Stimulated activated CD8-positive, alpha-beta memory T cell treated with anti-CD3 and anti-CD28 coated beads, Interleukin-7, amount 100 ng/mL, for 24 hours (primary cell): ENCODE measurements at places on chromosomes 12 and 14.
A peak's percentile ranks its signal among the peaks of the same experiment; 100 is the strongest.

GRCh38 chr12:111792155-111792855 is 25.6 kb downstream of the ALDH2 start:
- DNase-seq: no peak

DNA sequence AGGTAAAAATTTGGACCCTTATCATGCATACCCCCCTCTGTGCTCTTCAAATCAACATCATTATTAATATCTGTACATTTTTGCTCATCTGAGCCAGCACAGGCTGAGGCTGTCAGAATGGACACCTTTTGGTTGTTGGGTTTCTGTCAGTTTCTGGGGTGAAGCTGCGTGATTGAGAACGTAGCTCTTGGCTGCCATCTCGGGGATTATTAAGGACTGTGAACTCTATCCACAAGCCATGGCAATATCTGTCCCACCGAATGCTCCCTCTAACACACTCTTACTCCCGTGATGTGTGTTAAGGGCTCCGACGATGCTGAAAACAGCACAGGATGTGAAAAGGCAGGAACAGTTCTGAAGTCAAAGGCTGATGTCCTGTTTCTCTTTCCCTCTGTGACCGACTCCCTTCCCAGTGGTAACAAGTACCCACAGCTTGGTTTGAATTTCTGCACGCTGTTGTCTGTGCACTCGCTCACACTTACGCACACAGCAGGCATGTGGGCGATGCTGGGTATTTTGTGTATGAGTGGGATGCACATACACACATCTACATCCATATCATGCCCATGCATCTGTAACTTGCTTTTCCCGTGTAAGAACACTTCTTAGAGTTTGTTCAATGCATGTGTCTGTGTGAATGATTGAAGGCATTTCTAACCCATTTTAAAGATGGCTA is 405.6 kb downstream of the TMEM121 start:
- DNase-seq: no peak

DNA sequence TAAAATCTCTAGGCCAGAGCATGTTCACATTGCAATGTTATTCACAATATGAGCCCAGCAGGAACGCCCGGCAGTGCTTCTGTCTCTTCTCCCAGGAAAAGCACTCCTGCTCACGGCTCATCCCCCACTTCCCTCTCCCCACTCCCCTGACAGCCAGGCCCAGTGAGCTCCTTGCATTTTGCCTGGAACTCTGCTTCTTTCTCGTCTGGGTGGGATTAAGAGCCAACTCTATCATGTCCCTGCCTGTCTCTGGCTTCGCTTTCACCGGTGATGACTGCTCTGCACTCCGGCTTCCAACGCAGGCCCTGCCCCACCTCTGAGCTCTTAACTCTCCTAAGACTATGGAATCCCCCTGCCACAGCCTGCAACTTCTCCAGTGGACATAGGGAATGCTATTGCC is 2.5 kb downstream of the PLEK2 start:
- DNase-seq: no peak

GRCh38 chr12:6056406-6057240 is 67.8 kb downstream of the VWF start:
- no peak for DNase-seq

DNA sequence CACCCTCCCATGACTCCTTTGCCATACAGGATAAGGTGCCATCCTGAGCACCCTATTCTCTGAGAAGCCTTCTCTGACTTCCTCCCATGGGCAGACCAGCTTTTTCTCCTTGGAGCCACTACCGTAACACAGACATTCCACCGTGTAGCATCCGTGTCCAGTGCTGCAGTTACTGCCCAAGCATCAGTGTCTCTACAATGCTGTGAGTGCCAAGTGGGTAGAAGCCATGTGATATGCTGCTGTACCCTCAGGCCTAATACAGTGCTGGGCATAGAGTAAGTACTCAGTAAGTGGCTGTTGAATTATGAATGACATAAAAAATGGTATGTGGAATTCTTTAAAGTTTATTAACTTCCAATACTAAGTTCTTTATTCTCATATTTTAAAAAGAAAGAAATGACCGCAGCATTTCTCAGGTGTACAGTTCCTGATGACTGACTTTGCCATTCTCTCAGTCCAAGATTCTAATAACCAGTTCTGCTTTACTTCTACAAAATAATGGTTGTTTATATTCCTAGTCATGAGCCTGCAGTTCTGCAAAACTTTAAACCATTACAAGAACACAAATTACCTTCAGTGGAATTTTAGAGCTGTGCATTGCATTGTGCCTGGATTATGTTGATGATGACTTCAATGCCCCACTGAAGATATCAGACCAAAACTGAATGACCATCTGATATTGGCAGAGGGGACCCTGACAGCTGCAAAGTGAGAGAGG is 118.7 kb downstream of the RPAP3 start:
- DNase-seq: no peak

DNA sequence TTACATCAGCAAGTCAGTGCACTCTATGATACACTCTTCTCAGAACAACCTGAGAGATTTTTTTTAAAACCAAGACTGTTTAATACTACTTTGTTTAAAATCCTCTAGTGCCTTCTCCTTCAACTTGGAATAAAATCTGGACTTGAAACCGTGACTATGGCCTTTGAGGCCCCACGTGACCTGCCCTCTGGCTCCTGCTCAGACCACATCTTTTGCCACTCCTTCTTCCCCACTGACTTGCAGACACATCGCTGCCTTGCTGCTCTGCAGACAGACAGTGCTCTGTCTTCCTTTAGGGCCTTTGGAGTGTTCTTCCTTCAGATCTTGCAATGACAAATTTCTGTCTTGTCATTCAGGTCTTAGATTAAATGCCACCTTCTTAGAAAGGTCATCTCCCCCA is 48.5 kb downstream of the TTC8 start:
- DNase-seq: no peak

- DNase-seq: no peak
Measured at GRCh38 chr12:93484315-93484981, 17.1 kb downstream of the MRPL42 start.

DNA sequence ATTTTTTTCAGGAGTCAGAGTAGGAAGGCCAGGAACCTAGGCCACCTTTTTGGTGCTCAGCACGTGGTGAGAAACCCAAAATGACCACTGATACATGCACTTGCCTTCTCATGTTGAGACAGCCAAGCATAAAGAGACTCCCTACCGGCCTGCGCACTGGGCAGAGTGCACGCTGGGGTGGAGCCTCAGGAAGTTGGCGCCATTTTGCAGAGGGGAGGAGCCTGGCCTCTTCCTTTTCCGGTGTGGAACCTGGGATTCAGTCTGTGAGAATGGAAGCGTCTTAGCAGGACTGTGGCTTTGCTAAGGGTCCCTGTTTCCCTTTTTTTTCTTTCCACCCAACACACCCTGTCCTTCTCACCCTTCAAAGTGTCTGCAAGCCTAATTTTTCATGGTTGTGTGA is 62.9 kb upstream of the RTRAF start:
- no peak for DNase-seq

DNA sequence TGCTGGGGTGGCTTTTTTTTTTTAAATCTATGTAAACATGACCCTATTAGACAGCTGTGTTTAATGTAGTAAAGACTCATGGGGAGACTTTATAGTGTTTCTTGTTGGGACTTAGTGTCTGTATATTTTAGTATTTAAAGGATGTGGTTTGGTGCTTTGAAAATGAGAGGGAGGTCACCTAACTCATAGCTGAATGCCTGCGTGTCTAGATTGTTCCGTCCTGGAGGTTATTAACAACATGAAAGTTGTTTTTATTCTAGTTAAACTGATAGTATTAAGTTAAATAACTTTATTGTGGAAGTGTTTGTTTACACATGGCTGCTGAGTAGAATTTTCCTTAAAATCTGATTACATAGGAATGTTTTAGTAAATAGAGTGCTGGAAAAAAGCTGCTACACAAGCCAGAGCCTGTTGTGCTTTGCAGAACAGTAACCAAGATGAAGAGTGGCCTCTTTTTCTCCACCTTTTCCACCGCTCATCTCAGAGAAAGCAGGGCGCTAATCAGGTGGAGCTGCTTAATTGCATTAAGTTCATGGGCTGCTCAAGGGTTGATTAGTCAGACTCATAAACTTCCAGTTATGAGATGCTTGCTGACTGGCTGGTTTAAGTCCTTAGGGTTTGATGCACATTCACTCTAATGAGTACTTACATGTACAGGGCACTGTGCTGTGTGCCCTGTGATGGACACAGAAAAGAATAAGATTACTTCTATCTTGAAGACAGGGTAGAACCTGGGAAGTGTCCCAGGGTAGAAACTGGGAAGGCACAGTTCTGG is 62.7 kb downstream of the FBXO34 start:
- no peak for DNase-seq

- no peak for DNase-seq
Measured at GRCh38 chr14:55571125-55571889, 8.7 kb upstream of the KTN1 start.

- DNase-seq: no peak
Measured at GRCh38 chr12:101653503-101653902, 43.9 kb upstream of the CHPT1 start.

- DNase-seq: no peak
Measured at GRCh38 chr12:42767326-42767954, 177.9 kb upstream of the PRICKLE1 start.

- DNase-seq: no peak
Measured at GRCh38 chr12:121781484-121781997, 11.9 kb downstream of the RHOF start.

DNA sequence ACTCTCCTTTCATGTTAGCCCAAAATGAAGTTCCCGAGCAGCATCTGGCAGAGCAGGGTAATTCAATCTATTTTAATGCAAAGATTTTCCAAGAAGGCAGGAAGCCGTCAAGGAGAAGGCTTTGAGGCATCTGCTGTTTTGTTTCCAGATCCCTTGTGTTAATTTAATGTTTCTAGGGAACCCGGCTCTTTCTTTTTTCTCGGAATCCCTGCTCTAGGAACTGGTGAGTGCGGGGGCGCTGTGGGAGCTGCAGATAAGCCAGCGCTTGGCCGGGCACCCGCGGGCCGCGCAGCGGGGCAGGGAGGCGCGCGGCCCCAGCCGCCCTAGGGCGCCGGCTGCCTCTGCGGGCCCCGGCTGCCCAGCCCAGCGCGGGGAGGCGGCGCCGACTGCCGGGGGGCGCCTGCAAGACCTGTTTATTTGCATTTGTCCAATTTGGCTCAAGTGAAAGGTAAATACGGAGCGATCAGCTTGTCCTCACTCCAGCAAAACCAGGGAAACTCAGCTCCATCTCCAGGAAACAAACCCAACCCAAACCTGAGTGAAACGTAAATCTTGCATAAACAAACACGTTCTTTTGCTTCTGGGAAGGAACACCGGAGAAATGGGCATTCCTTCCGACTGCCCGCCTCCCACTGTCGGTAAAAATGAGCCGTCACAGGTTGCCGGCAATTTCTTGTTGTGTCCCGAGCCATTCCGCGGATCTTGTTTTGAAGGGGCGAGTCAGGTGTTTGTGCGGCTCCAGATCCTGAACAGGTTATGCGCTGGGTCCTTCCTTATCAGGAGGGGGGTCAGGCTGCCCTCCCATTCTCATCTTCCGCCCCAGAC is 65.1 kb downstream of the CRADD start:
- peak; percentile 25 for DNase-seq

DNA sequence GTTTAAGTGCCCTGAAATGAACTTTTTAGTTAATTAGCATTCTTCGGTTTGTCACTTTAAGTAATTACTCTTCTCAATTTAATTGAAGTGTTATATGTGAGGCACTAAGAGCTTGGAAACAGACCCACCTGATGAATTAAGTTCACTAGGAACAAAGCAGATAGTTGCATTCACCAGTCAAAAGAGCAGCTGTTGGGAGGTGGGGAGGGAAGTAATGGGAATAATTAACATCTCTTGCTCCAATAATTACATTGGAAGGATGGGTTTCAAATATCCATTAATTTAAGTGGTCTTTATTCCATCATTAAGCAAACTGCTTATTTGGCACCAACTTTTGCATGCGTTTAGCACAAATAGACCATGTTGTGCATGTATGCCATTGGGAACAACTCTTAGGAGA is 667.2 kb downstream of the GALC start:
- DNase-seq: no peak

- DNase-seq: no peak
Measured at GRCh38 chr14:89407856-89408255, 9.2 kb downstream of the FOXN3 start.

DNA sequence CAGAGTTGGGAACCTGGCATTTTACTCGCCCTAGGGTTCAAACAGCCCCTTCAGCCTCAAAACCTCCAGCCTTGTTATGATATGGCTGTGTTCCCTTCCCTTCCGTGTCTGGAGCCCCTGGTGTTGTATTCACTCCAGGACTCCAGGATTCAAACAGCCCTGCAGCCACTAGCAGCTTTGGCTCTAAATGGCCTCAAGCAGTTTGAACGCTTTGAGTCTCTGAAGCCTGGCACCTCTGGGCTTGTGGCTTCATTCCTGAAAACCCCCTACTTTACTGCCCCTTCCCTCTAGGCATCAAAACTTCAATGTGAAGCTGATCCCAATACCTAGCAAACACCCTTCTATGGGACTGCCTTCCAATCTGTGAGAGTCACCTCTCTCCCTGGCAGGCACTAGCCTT is 67.9 kb upstream of the RMST start:
- DNase-seq: no peak

DNA sequence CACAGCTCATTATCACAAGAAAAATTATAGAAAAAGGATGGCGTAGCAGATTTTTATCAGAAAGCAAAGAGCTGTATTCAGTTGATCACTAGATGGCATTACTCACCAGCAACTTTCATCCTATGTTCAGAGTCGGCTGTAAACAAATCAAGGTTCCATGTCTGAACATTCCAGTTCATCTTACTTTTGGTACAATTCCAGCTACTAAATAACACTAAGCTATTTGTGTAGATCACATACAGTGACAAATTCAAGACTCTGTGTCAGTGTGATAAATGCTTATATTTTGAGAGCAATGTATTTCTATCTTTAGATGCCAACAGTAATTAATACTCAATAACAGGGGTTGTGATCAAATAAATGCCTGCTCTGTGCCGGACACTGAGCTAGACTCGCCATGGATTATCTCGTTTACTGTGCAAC is 30.1 kb downstream of the NRDE2 start:
- DNase-seq: no peak

DNA sequence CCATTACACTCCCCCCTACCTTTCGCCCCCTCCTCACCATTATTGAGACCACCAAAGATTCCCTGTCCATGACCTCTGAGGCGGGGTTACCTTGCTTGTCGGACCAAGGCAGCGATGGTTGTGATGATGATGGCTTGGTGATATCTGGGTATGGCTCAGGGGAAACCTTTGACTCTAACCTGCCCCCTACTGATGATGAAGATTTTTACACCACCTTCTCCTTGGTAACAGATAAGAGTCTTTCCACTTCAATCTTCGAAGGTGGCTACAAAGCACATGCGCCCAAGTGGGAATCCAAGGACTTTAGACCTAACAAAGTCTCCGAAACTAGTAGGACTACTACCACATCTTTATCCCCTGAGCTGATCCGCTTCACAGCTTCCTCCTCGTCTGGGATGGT is 350.2 kb downstream of the DIO2 start:
- no peak for DNase-seq

DNA sequence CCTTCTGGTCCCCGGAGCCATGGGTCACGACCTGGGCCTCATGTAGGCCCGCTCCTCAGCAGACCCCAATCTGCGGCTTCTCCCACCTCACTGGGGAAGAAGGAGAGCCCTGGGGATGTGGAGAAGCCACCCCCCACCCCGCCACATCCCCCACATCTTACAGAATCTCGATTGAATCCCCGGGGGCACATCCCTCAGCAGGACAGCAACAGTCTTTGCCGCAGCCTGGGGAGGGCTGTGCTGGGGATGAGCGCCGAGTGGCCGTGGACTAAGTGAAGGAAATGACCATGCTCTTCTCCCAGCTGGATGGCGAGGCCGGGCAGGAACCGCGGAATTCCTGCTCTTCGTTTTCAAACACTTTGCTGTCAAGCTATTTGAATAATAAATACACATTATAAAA is 169.0 kb upstream of the RTL1 start:
- no peak for DNase-seq

- no peak for DNase-seq
Measured at GRCh38 chr14:24428628-24429394, 657 bp downstream of the CBLN3 start.
